ENCODE measurements at places on chromosomes 7 and 10. TPM values are rescaled to one million over a fixed set of nuclear protein-coding genes. Genes with fewer than 3 reads are reported as not detected.

Gene POR
- 236 TPM for total RNA-seq

- H3K27ac ChIP-seq, result no peak overlapping the region
- H3K4me3 ChIP-seq, result no peak overlapping the region
- H3K27me3 ChIP-seq, result no peaks in the 10 kb centered on the region
- DNase-seq, result no peak
- H3K36me3 ChIP-seq, result no peaks in the 10 kb centered on the region
- H3K4me1 ChIP-seq, result no peaks in the 10 kb centered on the region
Observed at GRCh38 chr7:31692451-31692850, 5.4 kb downstream of the PPP1R17 start.

Gene SLC13A4
- total RNA-seq, result 0.21 TPM

- no peak overlapping the region for H3K27ac ChIP-seq
- H3K36me3 ChIP-seq, result no peaks in the 10 kb centered on the region
- no peak for DNase-seq
- H3K27me3 ChIP-seq, result no peaks in the 10 kb centered on the region
- H3K4me3 ChIP-seq, result no peak overlapping the region
Observed at GRCh38 chr10:121205625-121206024, 354.5 kb downstream of the WDR11 start.

Gene NUTM2A
- 0.11 TPM for total RNA-seq

Gene GBX1
- not detected for total RNA-seq

GRCh38 chr7:70426249-70426880 lies 705.6 kb upstream of the GALNT17 start:
- no peaks in the 10 kb centered on the region for H3K4me1 ChIP-seq
- no peak overlapping the region for H3K27ac ChIP-seq
- no peaks in the 10 kb centered on the region for H3K36me3 ChIP-seq
- no peak overlapping the region for H3K4me3 ChIP-seq
- DNase-seq, result no peak
- no peaks in the 10 kb centered on the region for H3K27me3 ChIP-seq

GRCh38 chr7:18040196-18040595 lies 12.6 kb upstream of the PRPS1L1 start:
- no peak for DNase-seq
- no peak overlapping the region for H3K27ac ChIP-seq
- H3K4me1 ChIP-seq, result no peaks in the 10 kb centered on the region
- no peak overlapping the region for H3K4me3 ChIP-seq
- H3K36me3 ChIP-seq, result no peaks in the 10 kb centered on the region

GRCh38 chr7:149886018-149886415 lies 12.2 kb downstream of the ATP6V0E2 start:
- H3K27ac ChIP-seq, result no peak overlapping the region
- no peaks in the 10 kb centered on the region for H3K27me3 ChIP-seq
- no peak overlapping the region for H3K4me3 ChIP-seq
- H3K36me3 ChIP-seq, result no peaks in the 10 kb centered on the region
- no peaks in the 10 kb centered on the region for H3K4me1 ChIP-seq

DNA sequence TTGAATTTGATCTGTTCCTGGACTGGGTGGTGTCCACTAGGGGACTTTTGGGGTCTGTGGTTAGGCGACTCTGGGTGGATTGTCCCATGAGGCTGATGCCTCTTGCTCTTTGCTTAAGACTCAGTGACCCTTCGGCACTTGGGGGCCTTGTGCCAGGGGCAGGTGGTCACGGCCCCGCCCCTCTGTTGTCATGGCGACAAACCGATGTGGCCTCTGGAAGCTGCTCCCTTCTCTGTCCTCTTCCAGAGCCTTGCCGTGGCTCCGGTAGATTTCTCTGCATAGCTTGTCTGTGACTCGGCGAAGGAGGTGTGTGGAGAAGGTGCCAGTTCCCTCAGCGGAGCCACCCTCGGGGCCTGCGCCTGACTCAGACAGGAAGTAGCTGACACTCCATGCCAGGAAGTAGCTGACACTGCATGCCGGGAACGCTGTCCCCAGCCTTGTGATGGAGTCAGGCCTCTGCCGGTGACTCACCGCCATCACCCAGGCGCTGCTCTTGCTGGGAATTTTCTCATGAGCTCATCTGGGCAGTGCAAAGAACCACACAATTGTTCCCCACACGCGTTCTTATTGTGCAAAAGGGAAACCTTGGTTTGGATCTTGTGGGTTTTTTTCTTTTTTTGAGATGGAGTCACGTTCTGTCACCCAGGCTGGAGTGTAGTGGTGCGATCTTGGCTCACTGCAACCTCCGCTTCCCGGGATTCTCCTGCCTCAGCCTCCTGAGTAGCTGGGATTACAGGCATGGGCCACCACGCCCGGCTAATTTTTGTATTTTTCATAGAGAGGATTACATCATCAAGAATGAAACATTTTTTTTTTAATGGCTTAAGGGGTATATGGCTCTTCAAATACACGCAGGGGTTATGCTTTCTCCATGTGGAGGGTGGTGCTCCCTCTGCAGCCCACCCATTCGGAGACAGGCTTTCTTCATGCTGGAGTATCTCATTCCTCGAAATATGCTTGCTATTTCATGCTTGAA lies 72.6 kb downstream of the PFKFB3 start:
- H3K27ac ChIP-seq, result peak overlapping the region; percentile 95
- no peaks in the 10 kb centered on the region for H3K27me3 ChIP-seq
- peak overlapping the region; percentile 23 for H3K4me3 ChIP-seq
- peak; percentile 99 for DNase-seq

DNA sequence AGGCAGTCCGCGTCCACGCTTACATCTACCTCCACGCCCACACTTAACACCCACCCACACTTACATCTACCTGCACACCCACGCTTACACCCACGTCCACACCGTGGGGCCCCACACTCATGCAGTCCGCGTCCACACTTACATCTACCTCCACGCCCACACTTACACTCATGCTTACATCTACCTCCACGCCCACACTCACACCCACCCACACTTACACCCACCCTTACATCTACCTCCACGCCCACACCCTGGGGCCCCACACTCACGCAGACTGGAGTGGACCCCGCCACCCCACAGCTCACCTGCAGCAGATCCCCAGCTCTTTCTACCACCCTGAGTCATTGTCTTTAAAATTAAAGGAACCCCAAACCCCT lies 32.4 kb upstream of the PWWP2B start:
- no peaks in the 10 kb centered on the region for H3K4me1 ChIP-seq
- no peak overlapping the region for H3K4me3 ChIP-seq
- H3K27me3 ChIP-seq, result no peaks in the 10 kb centered on the region
- DNase-seq, result no peak
- peaks cover 21% of the 10 kb centered on the region for H3K36me3 ChIP-seq

DNA sequence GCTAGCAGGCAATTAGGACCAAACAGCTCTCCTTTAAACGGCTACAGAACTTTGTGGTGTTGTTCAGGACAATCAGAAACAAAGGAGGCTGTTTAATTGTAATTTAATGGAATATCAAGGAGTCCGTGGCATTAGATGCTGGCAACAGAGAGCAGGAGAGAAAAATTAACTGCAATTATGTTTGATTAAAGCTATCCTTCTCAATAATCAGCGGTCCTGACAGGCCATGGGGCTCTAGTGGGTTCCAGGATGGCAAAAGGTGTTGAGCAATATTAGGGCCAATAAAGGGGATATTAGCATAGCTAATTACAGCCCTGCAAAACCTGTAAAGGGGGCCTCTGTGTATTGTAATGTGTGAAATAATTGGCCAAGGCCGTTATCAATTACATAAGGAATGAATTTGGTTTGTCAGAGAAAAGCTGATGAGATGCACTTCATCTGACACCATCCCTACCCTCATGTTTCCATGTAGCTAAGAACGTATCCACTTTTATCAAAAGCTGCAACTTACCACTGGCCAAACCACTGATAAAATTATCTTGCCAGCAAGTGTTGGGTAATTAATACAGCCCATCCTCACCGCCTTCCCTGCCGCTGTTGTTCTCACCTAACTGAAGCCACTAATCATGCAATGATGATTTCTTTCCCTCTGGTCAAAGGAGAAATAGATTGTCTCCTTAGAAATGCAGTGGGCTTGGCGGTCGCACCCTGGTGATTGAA lies 81.6 kb downstream of the EBF3 start:
- H3K36me3 ChIP-seq, result no peaks in the 10 kb centered on the region
- no peaks in the 10 kb centered on the region for H3K27me3 ChIP-seq
- no peak overlapping the region for H3K27ac ChIP-seq
- no peak overlapping the region for H3K4me3 ChIP-seq

Gene FAS
- 10.5 TPM for total RNA-seq

Gene BHLHA15
- total RNA-seq, result not detected

DNA sequence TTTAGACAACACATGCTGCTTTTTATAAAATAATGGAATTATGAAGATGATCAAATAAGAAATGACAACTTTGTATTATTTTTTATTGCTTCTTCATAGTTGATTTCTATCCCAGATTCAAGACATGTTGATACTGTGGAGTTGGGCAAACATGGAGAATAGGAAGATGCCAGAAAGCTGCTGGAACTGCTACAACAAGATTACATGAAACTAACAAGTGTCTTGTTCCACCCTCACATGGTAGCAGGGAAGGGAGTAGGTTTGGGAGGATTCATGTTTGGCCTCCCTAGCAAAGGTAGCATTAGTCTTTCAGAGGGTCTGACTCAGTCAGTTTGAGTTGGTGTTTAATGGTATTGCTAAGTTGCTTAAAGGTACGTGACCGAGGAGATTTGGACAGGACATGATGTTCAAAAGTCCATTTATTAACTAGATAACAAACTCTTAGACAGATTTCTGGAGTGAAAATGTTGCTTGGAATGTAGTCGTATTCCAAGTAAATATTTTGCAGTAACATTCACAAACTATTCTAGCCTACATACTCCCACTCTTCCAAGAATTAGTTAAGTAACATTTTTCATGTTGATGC lies 33.1 kb downstream of the PRR15 start:
- no peak for DNase-seq
- H3K36me3 ChIP-seq, result no peaks in the 10 kb centered on the region
- H3K4me1 ChIP-seq, result no peaks in the 10 kb centered on the region
- no peak overlapping the region for H3K4me3 ChIP-seq

DNA sequence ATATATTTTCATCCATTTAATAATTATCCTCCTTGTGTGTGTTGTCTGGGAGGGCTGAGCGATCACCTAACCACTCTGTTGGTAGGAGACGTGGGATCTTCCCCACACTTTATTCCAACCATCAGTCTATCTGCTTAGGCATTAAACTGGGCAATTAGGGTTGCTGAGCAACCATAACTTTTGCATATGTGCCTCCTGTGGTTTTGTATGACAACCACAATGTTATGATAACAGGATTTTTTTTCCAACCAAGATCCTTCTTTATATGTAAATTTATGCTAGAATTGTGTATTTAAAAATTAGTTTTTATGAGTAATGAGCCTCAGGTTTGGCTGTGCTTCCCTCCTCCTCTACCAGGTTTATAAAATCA lies 495.0 kb upstream of the MGMT start:
- no peak for DNase-seq
- H3K4me1 ChIP-seq, result no peaks in the 10 kb centered on the region
- H3K27me3 ChIP-seq, result no peaks in the 10 kb centered on the region

- no peaks in the 10 kb centered on the region for H3K27me3 ChIP-seq
- no peak for DNase-seq
- no peak overlapping the region for H3K4me3 ChIP-seq
- H3K27ac ChIP-seq, result no peak overlapping the region
- no peaks in the 10 kb centered on the region for H3K4me1 ChIP-seq
Observed at GRCh38 chr7:46835556-46835955, 746.4 kb downstream of the TNS3 start.

Gene PSMG3
- total RNA-seq, result 34.1 TPM

- no peaks in the 10 kb centered on the region for H3K4me1 ChIP-seq
- no peaks in the 10 kb centered on the region for H3K27me3 ChIP-seq
- H3K36me3 ChIP-seq, result no peaks in the 10 kb centered on the region
- H3K27ac ChIP-seq, result no peak overlapping the region
- H3K4me3 ChIP-seq, result no peak overlapping the region
Observed at GRCh38 chr10:75807456-75807855, 376.0 kb downstream of the LRMDA start.

DNA sequence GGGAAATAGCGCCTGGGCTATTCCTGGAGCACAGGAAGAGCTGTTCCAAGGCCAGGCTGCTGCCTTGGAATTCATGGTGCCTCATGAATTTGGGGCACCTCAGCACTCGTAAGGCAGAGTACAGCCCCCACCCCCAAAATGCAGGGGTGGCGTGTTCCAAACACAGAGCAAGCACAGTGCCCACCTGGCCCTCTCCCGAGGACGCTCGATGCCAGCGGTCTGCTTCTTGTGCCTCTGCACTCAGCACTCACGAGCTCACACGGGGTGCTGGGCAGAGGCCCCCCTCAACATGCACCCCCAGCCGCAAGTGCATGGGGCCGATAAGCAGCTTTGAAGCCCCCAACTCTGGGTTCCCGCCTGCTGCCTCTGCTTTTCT lies 60.1 kb downstream of the ZRANB1 start:
- H3K4me1 ChIP-seq, result peaks cover 35% of the 10 kb centered on the region
- peaks cover 21% of the 10 kb centered on the region for H3K36me3 ChIP-seq
- DNase-seq, result no peak
- H3K27me3 ChIP-seq, result no peaks in the 10 kb centered on the region
- H3K4me3 ChIP-seq, result peak overlapping the region; percentile 54
- H3K27ac ChIP-seq, result peak overlapping the region; percentile 98

DNA sequence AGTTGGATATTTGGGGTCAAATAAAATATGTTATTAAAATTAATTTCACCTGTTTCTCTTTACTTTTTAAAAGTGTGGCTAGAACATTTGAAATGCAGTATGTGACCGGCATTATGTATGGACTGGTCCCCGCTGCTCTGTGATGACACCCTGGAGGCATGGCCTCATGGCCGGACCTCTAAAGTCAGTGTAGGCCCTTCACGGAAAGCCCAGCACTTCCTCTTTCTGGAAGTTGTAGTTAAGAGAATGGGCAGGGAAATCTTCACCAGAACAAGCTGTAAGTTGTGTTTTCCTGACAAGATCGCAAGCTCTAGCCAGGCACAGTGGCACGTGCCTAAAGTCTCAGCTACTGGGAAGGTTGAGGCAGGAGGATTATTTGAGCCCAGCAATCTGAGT lies 38.3 kb upstream of the SRGN start:
- no peaks in the 10 kb centered on the region for H3K4me1 ChIP-seq
- H3K36me3 ChIP-seq, result no peaks in the 10 kb centered on the region
- DNase-seq, result no peak

Gene CXCL12
- 288 TPM for total RNA-seq

Gene CDHR3
- 5.7 TPM for total RNA-seq

All from ascending aorta (tissue), 2 donors.